Stimulated activated naive CD8-positive, alpha-beta T cell treated with anti-CD3 and anti-CD28 coated beads, Interleukin-15, Interleukin-2, amounts not matched to agents 100 U/mL and 50 U/mL, for 24 hours (primary cell): ENCODE measurements at places on chromosomes 6 and 20.

- no peak for DNase-seq
Measured at GRCh38 chr6:143970456-143971218, 37.4 kb downstream of the PLAGL1 start.

- no peak for DNase-seq
Measured at GRCh38 chr20:41347523-41348429, 7.2 kb downstream of the LPIN3 start.

- DNase-seq: peak; percentile 12
Measured at GRCh38 chr20:50224531-50225255, 34.1 kb downstream of the CEBPB start.

DNA sequence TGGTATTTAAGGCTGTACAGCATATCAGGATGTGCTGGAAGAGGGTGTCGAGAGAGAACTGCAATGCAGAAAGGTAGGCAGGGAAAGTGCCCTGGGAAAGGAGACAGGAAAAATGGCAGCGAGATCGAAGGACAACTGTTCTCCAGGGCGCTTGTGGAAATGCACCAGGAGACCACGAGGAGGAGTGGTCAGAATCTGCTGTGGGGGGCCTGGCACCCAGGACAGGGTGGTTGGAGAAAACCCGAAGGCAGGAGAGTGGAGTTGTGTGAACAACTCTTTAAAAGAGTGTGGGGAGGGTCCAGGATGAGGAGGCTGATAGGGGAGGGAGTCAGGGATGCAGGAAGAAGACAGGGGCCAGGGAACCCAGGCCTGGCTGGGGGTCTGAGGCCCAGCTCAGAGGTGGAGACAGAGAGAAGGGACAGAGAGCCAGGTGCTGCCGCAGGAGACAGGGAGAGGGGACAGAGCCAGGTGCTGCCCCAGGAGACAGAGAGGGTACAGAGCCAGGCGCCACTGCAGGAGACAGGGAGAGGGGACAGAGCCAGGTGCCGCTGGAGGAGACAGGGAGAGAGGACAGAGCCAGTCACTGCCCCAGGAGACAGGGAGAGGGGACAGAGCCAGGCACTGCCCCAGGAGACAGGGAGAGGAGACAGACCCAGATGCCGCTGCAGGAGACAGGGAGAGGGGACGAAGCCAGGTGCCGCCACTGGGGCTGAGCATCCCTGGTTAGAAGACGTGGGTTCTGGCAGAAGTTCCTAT lies 9.3 kb downstream of the SLC22A1 start:
- DNase-seq: no peak

DNA sequence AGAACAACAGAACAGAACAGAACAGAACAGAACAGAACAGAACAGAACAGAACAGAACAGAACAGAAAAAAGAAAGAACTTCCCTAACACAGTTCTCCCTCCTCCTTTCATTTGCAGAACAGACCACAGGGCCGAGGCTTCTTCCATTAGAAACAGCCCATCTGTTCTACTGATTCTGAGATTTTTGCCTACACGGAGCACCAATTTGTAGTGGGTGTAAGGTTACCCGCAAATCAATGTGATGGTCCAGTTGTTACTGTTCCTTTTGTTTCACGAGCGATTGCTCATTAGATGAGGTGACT lies 734 bp upstream of the OGFRL1 start:
- no peak for DNase-seq

- DNase-seq: peak; percentile 42
Measured at GRCh38 chr20:62142252-62143080, 728 bp downstream of the PSMA7 start.

DNA sequence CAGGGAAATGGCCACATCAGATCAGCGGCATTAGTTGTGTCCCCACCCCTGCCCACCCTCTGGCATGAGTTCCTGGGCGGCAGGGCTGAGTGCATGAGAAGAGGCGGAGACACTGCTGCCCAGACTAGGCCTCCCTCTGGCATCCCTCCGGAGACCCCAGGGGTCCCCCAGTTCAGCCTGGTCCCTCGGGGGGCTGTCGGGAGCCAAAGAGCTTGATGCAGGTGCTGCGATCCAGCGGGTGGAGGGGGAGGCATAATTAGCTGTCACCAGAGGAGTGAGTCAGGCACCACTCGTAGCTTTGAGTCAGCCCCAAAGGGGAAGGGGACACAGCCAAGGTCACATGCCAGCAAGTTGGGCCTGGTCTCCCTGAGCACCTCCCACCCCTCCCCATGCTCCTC lies 34.5 kb downstream of the DLGAP4 start:
- DNase-seq: peak; percentile 29

DNA sequence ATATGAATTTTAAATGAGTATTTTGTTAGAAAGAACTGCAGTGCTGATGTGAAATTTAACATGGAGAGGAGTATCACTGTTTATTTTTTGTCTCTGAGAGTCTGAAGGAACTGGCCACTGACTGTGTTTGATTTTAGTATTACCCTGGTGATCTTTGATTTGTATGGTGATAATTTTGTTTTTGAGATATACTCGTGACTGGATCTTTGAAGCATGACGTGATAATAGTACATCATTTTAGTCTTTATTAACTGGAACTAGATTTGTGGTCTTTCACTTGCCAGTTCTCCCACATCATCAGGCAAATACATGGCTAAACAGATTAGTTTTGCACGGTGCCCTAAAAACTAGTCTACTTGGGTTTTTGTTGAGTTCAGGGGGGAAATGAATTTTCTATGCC lies 55.5 kb downstream of the ARID1B start:
- no peak for DNase-seq

DNA sequence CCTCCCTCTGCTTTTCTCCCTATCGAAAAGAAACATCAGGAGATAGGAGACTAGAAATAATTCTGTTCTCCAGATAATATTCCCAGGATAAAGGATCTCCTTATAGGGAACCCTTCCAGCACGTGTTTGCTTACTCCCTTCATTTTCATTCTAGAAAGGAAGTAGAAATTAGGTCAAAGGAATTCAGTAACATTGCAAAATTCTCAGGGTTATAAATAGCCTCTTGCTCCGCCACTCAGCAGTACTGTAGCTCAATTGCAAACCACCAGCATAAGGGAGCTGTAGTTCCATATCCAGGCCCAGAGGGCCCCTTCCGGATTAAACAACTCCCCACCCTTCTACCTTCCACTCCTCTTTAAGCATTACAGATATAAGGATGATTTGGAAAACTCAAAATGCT lies 6.2 kb downstream of the ELMO2 start:
- DNase-seq: no peak

DNA sequence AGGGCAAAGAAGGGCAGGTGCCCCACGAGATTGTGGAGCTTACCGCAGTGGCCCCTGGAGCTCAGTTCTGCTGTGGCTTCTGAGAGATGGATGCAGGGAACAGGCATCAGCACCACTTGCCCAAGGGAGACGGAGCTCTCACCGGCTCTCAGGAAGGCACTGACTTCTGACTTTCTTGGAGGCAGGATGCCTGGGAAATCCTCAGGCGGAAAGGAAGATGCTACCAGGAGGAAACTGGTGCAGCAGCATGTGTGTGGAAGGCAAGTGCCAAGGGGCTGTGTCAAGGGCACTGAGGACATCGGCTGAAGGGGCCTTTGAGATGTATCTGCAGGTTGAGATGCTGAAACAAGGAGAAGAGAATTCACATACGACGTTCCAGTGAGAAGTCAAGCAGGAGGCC lies 64.0 kb downstream of the FOXA2 start:
- no peak for DNase-seq

DNA sequence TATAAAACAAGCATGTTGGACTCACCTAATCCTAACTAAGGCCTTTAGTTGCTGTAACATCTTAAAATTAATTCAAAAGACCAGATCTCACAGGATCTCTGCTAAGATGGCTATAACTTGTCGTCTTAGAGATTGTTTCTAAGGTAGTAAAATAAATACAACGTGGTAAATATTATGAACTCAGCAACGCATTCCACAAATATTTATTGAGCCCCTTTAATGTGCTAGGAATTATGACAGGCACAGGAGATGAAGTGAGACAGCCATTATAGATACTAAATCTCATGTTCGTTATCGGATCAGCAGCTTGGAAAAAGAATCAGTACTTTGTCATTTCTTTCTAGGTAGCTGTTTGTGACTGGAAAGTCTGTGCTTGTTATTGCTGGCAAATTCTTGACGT lies 20.9 kb upstream of the MCM3 start:
- DNase-seq: no peak

- no peak for DNase-seq
Measured at GRCh38 chr20:54005524-54005923, 64.9 kb downstream of the BCAS1 start.

GRCh38 chr6:9248133-9248532 lies 812.8 kb upstream of the SLC35B3 start:
- no peak for DNase-seq

GRCh38 chr6:82176616-82177015 lies 70.9 kb downstream of the IBTK start:
- DNase-seq: no peak

DNA sequence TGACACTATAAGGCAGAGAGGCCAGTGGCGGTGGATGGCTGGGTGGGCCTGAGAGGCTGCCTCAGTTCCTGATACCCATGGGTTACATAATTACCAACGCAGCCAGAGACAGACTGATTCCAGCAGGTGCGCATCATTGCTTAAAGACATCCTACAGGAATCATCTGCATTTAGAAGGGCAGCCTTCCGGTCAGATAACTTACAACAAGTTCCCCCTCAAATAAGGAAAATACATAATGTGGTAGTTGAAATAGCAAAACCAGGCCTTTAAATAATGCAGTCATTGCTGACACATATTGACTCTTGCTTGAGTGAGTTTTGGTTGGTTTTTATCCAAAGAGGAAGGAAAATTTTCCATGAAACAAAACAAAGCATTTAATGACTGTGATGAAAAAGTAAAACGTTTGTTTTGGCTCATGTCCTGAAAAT lies 81.9 kb downstream of the SIM1 start:
- DNase-seq: no peak

DNA sequence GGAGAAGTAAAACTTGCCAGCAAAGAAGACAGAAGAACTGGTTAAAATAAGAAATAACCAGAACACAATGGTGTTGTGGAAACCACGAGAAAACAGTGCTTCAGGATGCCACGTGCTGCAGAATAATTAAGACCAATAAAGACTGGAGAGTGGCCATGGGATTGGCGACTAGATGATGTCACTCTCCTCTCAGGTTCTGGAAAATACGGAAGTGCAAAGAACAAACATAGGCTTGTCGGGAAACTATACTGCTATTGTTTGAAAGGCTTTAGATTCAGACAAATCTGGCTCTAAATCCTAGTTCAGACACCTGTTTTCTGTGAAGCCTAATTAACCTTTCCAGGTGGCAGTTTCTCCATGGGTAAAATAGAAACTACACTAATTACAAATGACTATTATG lies 138.4 kb upstream of the STXBP5 start:
- no peak for DNase-seq

DNA sequence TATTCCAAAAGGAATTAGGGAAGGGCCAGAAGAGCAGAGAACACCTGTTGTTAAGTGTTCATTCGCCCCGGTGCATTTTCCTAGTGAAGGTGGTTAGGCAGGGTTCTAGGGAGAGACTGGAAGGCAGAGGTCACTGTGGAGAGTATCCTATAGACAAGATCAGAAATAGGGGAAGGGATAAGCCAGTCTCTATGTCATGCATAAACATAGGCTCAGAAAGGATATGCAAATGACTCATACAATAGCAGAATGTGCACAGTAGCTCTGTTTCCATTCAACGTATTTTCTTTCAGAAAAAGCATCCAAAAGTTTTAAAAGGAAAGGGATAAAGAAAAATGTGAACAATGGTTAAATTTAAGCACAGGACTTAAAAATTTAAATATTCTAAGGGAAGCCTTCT lies 47.4 kb downstream of the BMP6 start:
- no peak for DNase-seq

- DNase-seq: no peak
Measured at GRCh38 chr6:137051790-137052472, 7.2 kb upstream of the IL20RA start.

- no peak for DNase-seq
Measured at GRCh38 chr6:158041788-158042187, 60.1 kb downstream of the SYNJ2 start.

DNA sequence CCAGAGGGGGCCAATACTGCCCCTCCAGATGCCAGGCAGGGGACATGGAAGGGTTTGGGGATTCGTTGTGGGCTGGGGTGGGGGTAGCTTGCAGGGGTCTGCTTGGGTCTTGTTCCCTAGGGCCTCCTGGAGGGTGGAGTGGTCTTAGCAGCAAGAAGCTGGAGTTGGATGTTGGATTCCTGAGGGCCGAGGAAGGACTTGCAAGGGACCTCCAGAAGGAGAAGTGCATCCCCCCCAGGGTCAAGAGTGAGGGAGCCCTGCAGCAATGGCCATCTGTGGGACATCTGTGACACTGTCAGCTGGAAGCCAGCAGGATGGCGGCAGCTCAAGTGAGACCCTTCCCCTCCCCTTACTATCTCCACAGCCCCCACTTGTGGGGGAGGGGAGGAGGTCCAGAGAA lies 25.4 kb upstream of the CCN5 start:
- no peak for DNase-seq

- no peak for DNase-seq
Measured at GRCh38 chr6:56193846-56194245, 53.5 kb downstream of the COL21A1 start.

GRCh38 chr20:39070484-39071231 lies 108.5 kb downstream of the DHX35 start:
- DNase-seq: no peak

DNA sequence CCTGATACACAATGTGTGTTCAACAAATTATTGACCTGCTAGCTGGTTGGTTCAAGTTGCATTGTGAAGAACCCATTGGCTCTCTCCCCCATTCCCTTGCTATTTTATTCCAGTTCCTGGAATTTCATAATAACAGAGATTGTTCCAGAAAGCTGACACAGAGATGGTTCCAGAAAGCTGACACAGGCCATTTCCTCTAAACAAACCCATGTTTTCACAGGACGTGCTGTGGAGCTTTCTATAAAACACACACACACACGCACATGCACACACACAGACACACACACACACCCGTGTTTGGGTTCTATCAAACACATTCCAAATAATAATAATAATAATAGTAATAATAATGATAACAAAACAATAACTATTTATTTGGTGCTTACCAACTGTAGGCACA lies 259.1 kb downstream of the CLIC5 start:
- DNase-seq: no peak

DNA sequence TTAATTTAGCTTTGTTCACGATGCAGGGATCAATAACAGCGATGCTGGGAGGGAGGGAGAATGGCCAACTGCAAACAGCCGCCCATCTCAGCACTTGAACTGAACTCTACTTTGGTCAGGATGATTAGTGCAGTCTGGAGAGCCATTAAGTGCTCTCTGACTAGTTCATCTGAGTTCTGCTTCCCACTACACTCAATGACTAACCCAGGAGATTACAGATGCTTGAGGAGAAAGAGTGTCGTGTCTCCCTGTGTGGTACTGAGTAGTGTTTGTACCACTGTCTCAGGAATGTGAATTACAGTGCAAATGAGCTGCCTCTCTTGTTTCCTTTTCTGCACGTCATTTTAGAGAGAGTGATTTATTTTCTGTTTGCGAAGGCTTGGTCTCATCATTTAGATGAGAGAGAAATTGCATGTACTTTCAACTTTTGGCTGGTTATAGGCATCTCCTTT lies 23.5 kb downstream of the CARMIL1 start:
- no peak for DNase-seq
